ENCODE measurements at places on chromosomes 7 and 10.

DNA sequence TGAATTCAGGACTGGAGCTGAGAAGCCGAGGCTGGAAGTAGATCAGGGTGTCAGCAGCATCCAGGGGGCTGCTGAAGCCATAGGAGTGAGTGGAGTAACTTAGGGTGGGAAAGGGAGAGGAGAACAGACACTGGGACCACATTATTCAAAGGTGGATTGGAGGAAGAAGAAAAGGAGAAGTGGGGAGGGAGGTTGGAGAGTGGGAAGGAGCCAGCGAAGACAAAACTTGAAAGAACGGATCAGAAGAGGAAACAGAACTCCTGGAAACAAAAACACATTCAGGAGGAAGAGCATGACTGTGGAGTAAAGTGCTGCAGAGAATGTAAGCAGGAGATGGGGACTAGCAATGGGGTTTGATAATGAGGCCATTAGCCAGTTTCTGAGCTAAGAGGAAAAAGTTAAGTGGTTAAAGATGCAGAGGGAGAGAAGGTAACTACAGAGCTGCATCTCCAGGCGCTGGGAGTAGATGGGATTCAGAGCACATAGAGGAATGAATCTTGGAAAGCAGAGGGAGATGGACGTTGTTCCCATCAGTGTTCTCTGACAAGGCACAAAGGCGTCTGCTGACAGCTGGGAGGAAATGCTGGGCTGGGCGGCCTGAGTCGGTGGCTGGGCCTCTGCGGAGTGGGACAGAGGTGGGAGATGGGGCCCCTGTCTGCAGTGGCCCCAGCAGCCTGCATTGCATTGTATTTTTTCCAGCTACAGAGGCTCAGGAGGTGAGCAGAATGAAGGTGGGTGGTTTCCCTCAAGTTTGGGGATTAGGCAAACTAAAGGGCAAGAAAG lies 63.1 kb upstream of the LEP start:
- DNase-seq: no peak

GRCh38 chr10:103064956-103065355 lies 128.1 kb downstream of the NT5C2 start:
- DNase-seq: no peak

- DNase-seq: no peak
These were observed 738.7 kb downstream of the PARD3 start for GRCh38 chr10:34076443-34076842.

- DNase-seq: no peak
These were observed 18.9 kb upstream of the NRP1 start for GRCh38 chr10:33353334-33353733.

DNA sequence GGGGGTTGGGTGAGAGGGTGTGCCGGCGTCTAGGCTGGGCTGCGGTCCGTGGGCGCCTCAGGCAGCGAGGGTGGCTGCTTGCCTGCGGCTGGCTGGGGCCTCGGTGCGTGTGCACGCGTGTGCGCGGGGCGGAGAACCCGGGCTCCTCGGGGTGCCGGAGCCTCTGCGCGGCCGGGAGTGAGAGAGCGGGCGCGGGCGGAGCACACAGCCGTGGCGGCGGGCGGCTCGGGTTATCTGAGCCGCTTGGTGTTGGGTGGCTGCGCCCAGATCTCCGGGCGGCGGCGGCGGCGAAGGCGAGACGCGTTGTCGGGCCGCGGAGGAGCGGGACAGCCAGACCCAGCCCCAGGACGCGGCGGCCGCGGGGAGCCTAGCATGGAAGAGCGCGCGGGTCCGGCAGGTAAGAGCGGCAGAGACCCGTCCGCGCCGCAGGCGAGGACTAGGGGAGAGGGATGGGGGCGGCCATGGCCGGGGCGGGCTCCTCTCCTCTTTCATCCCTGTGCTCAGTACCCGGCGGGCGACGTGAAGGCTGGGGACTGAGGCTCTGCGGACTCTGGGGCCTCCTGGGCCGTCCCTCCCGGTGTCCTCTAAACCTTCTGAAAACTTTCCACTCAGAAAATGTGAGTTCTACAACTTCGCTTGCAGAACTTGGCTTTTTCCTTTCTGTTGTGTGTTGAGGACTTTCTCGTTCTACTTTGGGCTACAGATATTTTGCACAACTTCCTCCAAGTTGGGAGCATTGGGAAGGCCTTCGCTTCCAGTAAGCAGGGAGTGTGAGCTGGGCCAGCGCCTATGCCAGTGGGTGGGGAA lies 9.8 kb upstream of the PAX2 start:
- no peak for DNase-seq

All from GM06990 (cell line).